HS-5 (cell line): ENCODE measurements at places on chromosomes 1 and 21.

GRCh38 chr1:225423518-225423855 lies 4.4 kb downstream of the LBR start:
- DNase-seq: no peak

GRCh38 chr1:230425252-230426091 lies 660 bp downstream of the PGBD5 start:
- no peak for DNase-seq

- no peak for DNase-seq
Observed at GRCh38 chr1:231708394-231708793, 81.8 kb downstream of the DISC1 start.

- peak; percentile 84 for DNase-seq
Observed at GRCh38 chr1:96370757-96371156, 350.8 kb upstream of the PTBP2 start.

DNA sequence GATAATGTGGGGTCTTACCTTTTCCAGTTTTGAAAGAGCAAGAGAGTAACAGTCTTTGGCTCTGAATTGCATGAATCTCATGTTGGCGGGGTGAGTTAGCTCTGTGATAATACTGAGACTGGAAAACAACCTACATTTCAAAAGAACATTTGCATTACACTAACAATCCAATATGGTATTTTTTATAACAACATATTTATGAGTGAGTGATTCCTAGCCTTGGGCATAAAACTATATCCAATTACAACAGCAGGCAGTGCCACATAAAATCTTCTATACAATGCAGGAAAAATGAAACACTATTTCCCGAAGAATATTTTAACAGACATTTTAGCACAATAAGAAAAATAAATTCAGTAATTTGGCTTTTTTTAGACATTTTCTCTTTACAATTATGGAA lies 303.0 kb downstream of the KCNT2 start:
- no peak for DNase-seq

- no peak for DNase-seq
Observed at GRCh38 chr1:43430831-43431230, 22.9 kb downstream of the HYI start.

- DNase-seq: no peak
Observed at GRCh38 chr21:33924079-33924765, 8.6 kb upstream of the ATP5PO start.

DNA sequence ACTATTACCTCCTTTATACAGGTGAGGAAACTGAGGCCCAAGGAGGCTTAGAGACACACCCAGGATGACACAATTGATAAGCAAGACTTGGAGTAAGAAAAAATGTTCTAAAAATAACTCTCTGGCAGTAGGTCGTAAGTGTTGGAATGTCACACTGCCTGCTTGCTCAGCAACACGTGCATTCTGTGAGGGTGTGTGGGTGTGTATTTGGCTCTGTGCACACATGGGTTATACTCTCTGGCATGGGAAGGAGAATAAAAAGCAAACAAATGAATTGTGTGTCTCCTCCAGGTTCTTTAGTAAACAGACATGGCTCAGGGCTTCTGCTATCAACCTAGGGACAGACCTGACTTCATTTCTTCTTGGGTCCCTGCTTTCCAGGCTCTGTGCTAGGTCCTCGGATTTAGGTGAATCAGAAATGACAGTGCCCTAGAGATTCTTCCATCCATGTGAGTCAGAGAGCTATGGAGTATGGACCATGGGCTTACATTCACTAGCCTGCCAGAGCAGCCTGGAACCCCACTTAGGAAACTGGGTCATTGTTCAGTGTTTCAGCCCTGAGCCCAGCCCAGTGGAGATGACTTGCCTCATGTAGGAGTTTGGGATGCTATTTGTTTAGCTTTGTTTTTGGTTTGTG lies 72.4 kb downstream of the ELAVL4 start:
- no peak for DNase-seq

- no peak for DNase-seq
Observed at GRCh38 chr21:19950347-19950746, 1047.9 kb upstream of the NCAM2 start.

DNA sequence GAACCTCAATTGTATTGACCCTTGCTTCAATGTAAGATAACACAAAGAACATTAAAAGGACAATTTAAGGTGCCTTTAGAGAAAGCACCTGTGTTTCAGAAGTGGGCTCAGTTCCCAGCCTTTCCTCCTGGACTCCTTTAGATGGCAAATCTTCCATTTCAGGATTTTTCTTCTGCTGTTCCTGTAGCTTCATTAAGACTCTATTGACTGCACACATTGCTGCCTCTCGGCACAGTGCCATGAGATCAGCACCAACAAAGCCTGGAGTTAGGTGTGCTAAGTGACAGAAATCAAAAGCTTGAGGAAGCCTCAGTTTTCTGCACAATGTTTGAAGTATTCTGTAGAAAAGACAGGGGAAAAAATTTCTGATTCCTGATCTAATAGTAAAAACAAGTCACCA lies 40.6 kb downstream of the NVL start:
- DNase-seq: no peak

- no peak for DNase-seq
Observed at GRCh38 chr1:30284226-30284625, 439.2 kb downstream of the MATN1 start.

GRCh38 chr1:33872683-33873082 lies 8.8 kb downstream of the HMGB4 start:
- no peak for DNase-seq

- peak; percentile 74 for DNase-seq
Observed at GRCh38 chr1:89855413-89856123, 34.7 kb downstream of the LRRC8D start.

DNA sequence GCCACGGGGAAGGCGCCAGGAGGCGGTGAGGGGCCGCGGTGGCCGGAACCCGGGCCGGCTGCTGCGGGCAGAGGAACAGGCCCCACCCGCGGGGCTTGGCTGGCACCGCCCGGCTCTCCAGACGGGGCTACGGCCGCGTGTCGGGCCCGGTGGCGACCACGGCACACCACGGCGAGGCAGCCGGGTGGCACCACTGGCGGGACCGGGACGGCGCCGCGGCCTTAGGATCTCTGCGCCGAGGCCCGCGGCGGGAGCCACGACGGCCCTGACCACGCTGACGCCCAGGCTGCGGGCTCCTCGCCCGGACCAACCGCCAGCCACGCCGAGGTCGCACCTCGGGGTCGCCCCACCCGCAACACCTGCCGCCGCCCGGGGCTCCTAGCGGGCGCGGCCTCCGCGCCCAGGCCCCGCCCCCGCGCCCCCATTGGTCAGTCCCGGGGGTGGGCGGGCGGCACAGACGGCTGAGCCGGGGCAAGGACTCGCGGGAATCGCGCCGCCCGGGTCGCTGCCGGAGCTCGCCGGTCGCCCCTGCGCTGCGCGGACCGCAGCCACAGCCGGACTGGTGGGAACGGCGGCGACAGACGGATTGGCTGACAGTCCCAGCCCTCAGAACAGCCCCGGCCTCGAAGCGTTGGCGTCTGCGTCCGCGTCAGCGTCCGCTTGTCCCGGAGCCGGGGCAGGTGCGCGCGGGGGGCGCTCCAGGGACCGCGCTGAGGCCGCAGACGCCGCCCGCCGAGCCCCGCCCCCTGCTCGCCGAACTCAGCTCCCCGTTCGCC lies at the start of gene BMP8A:
Gene BMP8A (plus strand): TSS at position 491 of the 776 bp plus-strand sequence. CDS start 356 bp downstream, outside the sequence.
- DNase-seq: no peak

GRCh38 chr1:225258811-225259210 lies 169.0 kb downstream of the LBR start:
- no peak for DNase-seq

DNA sequence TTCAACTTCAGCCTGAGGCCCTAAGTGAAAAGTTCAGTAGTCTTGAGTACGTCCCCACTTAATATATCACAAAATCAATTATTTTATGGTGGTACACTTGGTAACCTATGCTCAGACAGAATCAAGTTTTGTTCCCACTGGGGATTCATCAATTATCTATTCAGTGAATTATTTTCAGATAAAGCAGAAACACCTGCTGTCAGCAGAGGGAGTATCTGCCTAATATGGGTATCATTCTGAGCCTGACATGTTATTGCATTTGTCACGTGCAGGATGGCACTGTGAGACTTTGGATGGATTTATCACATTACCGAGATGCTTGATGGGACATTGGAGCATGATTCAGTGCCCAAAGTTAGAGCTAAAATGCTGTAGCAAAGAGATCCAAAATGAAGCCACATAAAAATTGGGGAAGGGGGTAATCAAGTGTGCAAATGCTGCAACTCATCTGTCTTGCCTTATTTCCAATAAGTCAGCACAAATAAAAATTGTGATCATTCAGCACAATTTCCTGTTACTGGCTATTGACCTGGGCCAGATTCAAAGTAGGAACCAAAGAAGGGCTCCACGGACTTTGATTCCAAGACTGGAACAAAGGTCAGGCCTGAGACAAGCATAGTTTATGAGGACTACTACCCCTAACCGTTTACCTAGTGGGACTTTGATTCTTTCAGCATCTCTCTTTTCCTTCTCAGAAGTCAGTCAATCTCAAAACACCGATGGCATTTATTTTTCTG lies 657.6 kb downstream of the LMO4 start:
- DNase-seq: no peak

GRCh38 chr1:214503553-214503952 lies 47.8 kb downstream of the PTPN14 start:
- DNase-seq: no peak

- no peak for DNase-seq
Observed at GRCh38 chr21:44740742-44741141, 29.4 kb upstream of the TSPEAR start.

DNA sequence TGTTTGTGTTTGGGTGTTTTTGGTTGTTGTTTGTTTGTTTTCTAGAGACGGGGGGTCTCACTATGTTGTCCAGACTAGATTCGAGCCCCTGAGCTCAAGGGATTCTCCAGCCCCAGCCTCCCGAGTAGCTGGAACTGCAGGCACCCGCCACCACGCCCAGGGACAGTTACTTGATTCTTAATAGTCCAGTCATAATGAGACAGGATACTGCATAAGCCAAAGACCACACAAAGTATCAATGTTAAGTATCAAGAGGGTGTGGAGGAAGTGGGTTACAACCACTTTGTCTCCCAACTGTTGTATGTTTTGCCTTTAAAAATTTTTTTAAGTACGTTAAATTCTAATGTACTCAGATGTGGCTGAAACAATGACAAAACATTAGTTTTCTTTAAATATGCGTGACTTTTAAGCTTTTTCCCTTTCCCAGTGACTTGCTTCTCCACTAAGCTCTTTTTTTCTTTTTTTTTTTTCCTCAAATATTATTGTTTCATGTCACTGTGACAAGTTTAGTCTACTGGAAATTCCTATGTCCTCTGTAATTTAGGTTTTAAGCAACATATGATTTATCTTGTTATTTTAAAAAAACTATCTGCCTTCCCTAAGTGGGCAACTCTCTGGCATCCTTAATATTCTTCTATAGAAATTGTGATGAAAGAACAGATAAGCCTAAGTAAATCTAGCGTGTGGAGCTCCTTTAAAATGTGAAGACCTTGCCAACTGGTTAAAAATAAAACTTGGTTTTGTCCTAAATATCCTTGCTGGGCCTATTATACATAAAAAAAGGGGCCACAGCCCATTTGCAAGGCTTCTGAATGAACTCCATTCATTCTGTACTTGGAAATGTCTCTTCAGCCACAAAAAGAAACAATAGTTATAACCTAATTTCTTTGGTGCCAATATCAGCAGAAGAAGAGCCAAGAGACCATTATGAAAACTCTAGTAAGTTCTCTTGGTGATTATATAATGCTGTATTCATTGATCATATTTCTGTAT lies 56.2 kb upstream of the DPH5 start:
- no peak for DNase-seq

DNA sequence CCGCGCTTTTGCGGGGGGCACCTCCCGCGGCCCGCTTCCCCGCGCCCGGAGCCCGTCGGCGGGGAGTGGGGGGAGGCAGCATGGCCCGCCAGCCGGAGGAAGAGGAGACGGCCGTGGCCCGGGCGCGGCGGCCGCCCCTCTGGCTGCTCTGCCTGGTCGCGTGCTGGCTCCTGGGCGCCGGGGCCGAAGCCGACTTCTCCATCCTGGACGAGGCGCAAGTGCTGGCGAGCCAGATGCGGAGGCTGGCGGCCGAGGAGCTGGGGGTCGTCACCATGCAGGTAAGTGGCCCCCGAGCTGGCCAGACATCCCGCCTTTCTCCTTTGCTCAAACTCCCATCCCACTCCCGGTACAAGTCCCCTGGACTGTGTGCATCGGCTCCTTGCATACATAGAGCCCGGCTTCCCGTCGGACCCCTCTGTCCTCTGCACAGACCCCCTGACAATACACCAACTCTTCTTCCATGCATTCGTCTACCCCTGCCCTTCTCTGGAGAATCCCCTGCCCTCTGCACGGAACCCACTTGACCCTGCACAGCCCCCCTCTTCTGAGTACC lies 812 bp downstream of the CACHD1 start:
- DNase-seq: no peak

GRCh38 chr1:77847621-77848080 lies 40.8 kb upstream of the NEXN start:
- DNase-seq: no peak

DNA sequence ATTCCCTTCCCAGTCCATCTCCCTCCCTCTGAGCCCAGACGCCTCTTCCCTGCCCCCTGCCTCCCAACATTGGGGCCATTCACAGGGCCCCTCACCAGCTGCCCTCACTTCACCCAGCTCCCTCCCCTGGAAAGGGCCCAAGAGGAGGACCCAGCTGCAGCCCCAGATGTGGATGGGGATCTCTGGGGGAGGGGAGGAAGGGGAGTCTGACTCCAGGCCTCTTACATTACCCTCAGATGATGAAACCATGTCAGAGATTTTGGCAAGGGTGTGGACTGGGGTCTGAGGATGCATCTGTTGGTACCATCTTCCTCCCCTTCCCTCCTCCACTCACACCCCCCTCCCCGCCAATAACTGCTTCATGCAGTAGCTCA lies 1.1 kb upstream of the KIF21B start:
- no peak for DNase-seq

DNA sequence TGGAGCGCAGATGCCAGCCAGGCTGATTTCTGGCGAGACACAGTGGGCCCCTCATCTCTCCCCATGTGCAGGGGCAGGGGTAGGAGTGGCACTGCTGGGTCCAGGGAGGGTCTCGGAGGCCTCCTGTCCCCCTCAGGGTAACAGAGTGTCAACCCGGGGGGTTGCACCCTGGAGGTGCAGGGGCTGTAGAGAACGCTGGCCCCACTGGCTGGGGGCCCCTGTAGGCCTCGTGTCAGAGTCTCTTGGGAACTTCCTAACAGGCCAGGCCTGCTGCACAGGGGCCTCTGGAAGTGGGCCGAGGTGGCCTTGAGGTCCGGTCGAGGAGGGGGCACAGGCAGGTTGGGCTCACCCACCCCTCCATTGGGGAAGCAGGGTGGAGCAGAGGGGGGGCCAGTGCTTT lies 38.9 kb upstream of the AJAP1 start:
- no peak for DNase-seq

DNA sequence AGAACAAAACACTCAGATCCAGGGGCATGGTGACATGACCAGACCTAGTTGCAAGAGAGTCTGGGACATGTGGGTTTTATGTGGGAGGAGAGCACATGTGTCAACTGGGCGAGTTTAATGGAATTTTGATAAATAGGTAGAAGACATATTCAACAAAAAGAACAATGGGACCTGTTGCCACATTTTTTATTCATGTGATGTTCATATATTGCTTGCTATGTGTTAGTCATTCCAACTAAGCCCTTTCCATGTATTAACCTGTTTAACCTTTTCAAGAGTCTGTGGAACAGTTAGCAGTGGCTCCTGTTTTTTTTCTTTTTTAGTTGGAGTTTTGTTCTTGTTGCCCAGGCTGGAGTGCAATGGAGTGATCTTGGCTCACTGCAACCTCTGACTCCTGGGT lies 30.1 kb upstream of the CSF3R start:
- no peak for DNase-seq
